Panc1 (cell line): ENCODE measurements at places on chromosomes 3 and 15.

DNA sequence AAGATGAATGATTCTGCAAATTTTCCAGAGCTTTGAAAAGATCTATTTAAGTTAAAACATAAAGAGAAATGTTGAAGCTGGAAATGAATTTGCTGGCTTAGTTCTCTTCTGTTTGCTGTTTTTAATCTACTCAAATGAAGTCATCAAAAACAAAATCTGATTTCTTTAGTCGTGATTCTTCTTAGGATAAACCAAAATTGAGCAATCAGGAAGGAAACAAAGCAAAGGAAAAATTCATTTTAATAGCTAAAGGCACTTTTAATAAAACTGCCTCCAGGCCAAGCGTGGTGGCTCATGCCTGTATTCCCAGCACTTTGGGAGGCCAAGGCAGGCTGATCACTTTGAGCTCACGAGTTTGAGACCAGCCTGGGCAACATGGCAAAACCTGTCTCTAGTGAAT, 91.2 kb downstream of the DUT start:
- no peak for DNase-seq

DNA sequence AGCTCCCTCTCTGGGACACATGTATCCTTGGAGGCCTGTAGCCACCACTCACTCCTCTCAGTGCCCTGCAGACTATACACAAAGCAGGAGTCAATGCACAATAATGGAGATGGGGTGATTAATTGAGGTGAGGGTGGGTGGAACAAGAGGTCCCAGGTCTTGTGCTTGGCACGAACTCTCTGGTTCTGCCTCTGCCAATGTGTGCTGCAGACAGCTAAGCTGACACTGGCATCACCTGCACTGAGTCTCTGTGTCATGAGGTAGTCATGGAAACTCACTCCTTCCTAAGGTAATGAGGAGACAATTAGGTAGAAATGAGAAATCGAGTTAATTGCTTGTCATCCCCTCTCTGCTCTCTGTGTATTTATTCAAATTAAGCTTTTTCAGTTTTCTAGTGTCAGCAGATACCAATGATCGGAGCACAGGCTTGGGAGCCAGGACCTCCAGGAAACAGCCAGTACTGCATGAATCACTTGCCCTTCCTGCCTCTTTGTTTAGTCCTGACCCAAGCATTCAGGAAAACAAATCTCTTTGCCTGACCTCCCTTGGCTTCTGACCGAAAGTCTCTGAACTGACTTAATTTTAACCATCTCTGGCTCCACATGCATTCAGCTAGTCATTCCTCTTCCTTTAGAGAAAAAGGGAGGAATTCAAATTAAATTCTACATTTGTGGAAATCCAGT, 56.7 kb downstream of the DRD3 start:
- DNase-seq: no peak

- DNase-seq: no peak
Observed at GRCh38 chr15:70636540-70637165, 126.7 kb downstream of the UACA start.

GRCh38 chr3:148074946-148075345, 622.8 kb upstream of the AGTR1 start:
- DNase-seq: no peak

GRCh38 chr3:61371123-61371522, 119.9 kb upstream of the FHIT start:
- no peak for DNase-seq

- no peak for DNase-seq
Observed at GRCh38 chr15:66997212-66997611, 68.2 kb upstream of the SMAD3 start.

DNA sequence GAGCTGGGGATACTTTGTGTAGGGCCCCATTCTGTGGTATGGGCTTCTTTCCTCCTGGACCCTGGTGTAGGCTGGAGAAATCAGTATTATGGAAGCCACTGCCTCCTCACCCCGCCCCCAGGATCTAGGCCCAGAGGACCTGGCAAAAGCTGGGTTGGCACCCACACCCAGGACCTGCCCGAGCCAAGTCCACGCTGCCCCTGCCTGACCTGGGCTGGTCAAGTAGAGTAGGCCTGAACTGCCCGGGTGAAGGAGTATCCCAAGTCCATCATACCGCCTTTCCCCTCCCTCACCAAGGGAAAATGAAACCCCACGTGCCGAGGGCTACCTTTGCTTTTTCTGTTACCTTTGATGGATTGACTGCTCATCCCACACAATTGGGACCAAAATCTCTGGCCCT, 37.7 kb upstream of the TRAK1 start:
- no peak for DNase-seq

DNA sequence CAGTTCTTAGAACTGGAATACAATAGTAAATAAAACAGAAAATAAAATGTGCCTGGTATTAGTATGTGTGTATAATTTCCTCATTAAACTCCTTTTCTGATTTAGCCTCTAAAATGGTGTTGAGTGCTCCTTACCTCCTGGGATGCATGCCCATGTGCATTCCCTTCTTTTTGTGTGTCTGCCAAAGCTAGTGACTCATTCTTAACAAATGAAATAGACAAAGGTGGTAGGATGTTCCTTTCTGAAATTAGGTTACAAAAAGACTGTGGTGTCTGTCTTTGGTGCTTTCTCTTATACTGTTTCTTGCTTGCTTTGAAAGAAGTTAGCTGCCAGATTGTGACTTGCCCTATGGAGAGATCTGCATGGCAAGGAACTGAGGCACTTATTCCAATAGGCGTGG, 623.7 kb downstream of the GRM7 start:
- no peak for DNase-seq

DNA sequence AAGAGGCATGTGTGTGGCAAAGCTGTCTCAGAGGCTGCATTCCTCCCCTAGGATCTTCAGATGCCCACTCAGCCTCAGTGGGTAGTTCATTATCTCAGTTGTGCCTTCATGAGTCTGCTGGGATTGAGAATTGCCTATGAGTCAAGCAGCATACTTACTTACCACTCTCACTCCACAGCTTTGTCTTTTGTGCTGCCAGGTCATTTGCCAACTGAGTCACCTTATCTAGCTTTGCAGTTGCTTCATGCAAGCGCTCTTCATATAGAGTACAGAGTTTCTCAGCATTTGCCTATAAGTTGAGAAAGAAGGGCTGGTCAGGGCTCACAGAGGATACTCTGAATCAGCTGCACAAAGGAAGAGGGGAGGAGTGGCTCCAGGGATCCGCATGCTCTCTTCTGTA, 89.5 kb downstream of the MYH15 start:
- no peak for DNase-seq

GRCh38 chr3:185825639-185826481, 1.0 kb upstream of the IGF2BP2 start:
- DNase-seq: no peak

DNA sequence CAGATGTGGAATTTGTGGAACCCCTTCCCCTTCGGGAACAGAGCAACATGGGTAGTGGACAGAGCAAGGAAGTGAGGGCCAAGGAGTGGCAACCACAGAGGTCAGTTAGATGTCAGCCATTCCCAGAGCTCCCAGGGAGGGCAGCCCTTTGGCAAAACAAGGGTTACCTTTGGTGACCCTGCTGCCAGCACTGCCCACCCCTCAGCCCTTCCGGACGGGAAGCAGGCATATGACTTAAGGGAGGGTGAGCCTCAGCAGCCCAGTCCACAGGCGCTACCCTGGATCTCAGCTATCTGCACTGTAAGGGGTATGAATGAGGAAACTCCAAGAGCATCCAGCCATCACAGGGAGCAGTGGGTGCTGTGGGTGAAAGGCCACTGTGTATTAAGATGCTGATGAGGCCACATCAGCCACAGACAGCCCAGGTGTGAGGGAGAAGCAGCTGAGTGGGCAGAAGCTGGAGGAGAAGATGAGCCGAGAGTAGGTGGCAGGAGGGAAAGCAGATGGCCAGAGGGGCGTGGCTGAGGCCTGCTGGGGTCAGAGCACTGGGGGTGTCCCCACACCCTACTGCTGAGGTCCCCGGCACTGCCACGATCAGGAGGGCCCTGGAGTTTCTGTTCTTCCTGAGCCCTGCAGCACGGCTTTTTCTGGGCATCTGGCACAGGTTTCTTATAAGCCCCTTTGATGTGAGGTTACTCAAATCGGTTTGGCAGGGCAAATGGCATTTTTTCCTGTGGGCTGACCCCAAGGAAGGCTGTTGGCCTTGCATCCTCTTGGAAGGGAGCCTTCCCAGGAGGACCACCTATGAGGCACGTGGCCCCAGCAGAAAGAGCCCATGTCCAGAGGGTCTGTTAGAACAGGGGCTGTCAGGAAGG, 6.2 kb downstream of the PLA2G4D start:
- DNase-seq: no peak

DNA sequence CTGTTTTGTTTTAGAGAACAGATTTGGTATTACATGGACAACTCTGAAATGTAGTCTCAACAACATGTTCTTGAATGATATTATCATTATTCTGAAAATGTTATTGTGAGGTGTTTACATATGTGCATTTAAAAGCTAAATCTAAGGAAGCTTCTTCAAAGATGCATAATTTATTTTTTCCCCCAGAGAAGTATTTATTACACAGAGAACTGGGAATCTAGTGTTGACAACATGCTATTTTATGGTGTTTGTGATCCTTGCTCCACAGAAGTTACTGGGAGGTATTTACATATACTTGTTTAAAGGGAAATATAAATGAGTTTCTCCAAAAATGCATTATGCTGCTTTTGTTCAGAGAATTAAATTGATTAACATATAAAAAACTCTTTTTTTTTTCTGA, 18.3 kb upstream of the TUBGCP5 start:
- no peak for DNase-seq

DNA sequence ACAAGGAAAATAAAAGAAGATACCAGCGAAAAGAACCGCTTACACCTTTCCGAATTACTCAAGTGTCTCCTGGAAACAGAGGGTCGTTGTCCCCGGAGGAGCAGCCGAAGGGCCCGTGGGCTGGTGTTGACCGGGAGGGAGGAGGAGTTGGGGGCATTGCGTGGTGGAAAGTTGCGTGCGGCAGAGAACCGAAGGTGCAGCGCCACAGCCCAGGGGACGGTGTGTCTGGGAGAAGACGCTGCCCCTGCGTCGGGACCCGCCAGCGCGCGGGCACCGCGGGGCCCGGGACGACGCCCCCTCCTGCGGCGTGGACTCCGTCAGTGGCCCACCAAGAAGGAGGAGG, 325 bp downstream of the ALCAM start:
- no peak for DNase-seq

GRCh38 chr3:49454458-49454857, 15.6 kb upstream of the DAG1 start:
- no peak for DNase-seq

GRCh38 chr15:93173369-93173768, 84.4 kb upstream of the RGMA start:
- no peak for DNase-seq

- no peak for DNase-seq
Observed at GRCh38 chr15:37995461-37996347, 61.3 kb downstream of the TMCO5A start.

GRCh38 chr15:82807920-82808633, 1.4 kb upstream of the WHAMM start:
- DNase-seq: no peak

DNA sequence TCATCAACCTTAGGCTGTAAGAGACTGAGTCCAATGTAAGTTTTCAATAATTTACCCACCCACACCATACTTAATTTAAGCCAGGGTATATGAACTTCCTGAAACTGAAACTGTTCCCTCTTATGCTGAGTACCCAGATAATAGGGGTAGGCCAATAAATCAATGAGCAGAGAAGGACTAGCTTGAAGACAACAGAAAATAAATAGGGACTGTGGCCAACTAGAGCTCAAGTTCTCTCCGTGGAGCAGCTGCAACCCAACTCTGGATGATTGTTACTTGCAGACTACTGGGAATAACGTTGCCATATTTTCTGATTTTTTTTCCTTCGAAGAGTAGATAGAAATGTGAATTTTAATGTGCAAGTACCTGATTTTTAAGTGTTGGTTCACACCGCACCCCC, 128.0 kb downstream of the ATG7 start:
- no peak for DNase-seq

GRCh38 chr3:183506674-183507320, 48.7 kb downstream of the KLHL6 start:
- DNase-seq: no peak

- no peak for DNase-seq
Observed at GRCh38 chr15:33234020-33234461, 39.5 kb upstream of the FMN1 start.

- DNase-seq: no peak
Observed at GRCh38 chr3:16286161-16286560, 21.1 kb downstream of the OXNAD1 start.

DNA sequence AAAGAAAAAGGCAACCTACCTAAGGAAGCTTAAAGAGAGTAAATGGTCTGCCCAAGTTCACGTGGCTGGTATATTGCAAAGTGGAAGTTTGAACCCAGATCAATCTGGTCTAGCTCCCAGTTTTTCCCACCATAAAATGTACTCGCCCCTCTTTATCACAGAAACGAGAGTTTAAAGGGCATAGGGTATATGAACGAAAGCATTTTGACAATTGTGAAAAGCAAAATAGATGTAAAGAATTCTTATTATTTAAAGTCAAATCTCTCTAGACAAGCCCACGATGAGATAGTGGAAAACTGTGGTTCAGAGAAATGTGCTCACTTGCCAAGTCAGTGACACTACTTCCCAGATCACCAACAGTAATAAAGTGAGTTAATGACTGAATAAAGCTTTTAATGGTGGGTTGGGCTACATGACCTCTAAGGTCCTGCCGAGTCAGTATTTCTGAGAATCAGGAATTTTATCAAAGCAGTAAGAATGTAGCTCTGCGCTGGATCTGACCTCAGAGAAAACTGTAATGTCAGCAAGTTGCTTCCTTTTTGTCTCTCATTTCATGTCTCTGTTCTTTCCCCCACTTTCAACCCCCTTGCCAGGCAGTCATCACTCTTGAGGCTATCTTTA, 23.3 kb upstream of the NEO1 start:
- no peak for DNase-seq

- DNase-seq: no peak
Observed at GRCh38 chr3:43776101-43776500, 85.4 kb downstream of the ABHD5 start.

- DNase-seq: no peak
Observed at GRCh38 chr15:101149864-101150722, 101.8 kb downstream of the CHSY1 start.

DNA sequence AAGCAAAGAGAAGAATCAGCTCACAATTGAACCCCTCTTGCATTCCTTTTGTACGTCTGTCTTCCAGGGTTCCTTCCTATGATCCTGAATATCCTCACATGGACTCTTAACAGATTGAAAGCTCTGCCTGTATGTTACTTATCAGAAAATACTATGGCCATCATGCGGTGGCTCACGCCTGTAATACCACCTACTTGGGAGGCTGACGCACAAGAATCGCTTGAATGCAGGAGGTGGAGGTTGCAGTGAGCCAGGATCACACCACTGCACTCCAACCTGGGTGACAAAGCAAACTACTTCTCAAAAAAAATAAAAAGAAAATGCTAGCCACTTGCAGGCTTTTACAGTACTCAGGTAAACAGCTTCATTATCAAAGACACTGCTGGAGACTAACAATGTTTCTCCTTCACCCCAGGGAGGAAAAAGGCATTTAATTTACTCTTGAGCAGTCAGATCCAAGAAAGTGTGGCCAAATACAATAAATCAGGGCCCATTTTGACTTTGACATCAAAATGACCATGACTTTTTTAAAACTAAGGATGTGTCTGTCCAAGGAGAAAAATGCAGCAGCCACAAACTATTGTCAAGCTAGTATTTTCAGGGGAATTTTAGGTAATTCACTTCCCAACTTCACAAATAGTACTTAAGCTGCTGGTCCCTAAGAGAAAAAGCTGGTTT, 27.3 kb downstream of the NPTN start:
- DNase-seq: no peak
